Activated CD8-positive, alpha-beta memory T cell treated with anti-CD3 and anti-CD28 coated beads for 24 hours (primary cell): ENCODE measurements at places on chromosomes 5 and 9.

- DNase-seq = no peak
Observed at GRCh38 chr5:33371660-33372059, 69.1 kb upstream of the TARS1 start.

DNA sequence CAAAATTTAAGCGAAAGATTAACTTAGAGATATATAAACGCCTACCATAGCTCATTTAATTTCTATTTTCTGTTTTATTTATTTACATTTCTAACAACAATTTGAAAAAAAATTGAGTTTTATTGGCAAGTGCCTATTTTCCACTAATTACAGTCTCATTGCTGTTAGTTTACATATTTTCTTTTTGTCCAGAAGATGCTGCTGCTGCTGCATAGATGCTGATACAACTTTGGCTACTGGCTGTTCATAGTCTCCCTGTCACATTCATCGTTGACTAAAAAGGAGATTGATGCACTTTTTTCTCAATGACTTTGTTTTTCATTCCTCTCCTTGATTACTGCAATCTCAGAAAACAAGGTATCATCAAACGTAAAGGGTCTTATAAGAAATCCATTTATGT lies 235.4 kb downstream of the CDH9 start:
- DNase-seq = no peak

DNA sequence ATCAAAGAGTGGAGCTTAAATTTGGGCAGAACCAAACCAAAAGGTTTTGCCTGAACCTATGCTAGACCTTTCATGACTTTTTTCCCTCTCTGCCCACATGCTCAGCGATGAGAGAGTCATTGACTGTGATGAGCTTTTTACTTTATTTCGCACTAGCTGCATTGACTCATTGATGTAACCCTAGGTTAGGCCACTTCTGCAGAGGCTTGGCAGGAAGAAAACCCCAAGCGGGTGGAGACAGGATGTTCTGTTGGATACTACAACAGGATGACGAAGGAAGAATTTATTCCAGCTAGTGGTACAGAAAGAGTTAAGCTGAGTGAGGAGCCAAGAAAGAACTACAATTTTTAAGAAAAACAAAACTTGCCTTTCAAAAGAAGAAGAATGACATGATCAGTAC lies 18.4 kb downstream of the AGXT2 start:
- DNase-seq = no peak

GRCh38 chr5:151775025-151775606 lies 3.4 kb downstream of the G3BP1 start:
- no peak for DNase-seq

- DNase-seq = peak; percentile 59
Observed at GRCh38 chr5:173925449-173926071, 37.4 kb downstream of the CPEB4 start.

GRCh38 chr5:32365623-32366022 lies 52.9 kb upstream of the MTMR12 start:
- DNase-seq = no peak

DNA sequence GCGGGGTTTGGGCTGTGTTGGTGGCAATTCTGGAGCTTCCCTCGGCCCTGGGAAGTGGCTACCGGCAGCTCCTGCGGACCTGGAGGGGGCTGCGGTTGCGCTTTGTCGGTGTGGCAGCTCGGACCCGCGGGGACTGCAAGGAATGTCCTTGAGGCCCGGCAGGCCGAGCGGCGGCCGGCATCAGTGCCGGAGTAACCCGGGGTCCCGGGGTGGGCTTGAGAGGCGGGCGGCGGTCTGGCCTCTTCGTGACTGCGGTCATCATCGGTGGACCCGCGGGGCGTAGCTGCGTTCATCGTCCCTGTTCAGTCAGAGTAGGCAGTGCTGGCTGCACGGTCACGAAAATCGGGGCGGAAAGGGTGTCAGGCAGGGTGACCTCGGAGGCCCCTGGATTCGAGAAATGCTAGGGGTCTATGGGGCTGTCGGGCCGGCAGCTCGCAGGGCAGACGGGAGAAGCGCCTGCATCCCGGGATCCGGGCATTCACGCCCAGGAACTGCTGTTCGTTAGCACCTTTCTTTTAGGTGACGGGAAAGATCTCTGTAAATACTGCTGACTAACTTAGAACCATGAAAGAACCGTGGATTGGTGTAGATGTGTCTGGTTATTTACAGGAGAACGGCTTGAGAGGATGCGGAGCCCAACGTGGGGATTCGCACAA lies 474 bp downstream of the HMGCR start:
- DNase-seq = no peak

GRCh38 chr9:115004545-115004944 lies 74.2 kb upstream of the TNFSF8 start:
- no peak for DNase-seq

GRCh38 chr5:93578813-93579691 lies 2.0 kb downstream of the NR2F1-AS1 start:
- no peak for DNase-seq

GRCh38 chr9:136533775-136534157 lies 12.1 kb downstream of the NOTCH1 start:
- peak; percentile 88 for DNase-seq

DNA sequence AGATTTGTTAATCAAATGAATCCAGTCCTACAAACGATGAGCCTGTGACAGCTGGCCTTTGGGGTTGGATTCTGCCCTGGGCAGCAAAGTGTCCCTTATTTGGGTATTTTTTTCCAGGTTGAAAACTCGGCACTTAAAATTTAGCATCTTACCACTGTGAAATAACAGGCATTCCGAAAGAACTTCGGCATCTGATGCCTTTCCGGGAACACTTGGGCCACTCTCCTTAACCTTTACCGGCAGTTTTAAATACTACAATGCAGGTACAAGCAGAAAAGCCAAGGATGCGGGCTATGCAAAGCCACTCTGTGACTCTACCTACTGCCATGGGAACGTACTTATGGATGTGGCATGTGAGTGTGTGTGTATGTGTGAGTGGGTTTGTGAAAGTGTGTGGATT lies 1.0 kb upstream of the RASGRF2 start:
- no peak for DNase-seq

GRCh38 chr5:173339286-173339685 lies 11.1 kb upstream of the STC2 start:
- DNase-seq = no peak

DNA sequence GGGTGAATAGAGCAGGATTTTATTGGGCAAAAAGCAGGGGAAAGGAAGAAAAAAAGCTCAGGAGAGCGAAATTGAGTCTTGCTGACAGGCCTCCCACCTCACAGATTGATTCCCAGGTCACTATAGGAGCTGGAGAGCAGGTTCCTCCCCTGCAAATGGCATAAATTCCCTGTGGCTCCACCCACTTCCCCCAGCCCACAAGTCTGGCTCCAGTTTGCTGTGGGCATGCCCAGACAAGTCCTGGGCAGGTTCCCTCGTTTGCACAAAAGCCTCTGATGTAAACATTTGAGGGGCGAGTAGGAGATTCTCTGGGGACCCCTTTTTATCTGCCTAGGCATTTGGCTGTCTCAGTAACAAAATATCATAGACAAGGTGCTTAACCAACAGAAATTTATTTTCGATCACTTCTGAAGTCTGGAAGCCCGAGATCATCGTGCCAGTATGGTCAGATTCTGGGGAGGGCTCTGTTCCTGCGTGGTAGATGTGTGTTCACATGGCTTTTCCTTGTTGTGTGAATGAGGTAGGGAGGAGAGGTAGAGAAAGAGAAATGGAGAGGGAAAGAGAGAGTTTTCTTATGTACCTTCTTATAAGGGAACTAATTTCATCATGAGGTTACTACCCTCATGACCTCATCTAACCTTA lies 614.5 kb downstream of the MAT2B start:
- DNase-seq = no peak

- no peak for DNase-seq
Observed at GRCh38 chr5:63029891-63030290, 451.3 kb downstream of the LRRC70 start.

- no peak for DNase-seq
Observed at GRCh38 chr5:179913461-179913860, 5.8 kb upstream of the TBC1D9B start.

DNA sequence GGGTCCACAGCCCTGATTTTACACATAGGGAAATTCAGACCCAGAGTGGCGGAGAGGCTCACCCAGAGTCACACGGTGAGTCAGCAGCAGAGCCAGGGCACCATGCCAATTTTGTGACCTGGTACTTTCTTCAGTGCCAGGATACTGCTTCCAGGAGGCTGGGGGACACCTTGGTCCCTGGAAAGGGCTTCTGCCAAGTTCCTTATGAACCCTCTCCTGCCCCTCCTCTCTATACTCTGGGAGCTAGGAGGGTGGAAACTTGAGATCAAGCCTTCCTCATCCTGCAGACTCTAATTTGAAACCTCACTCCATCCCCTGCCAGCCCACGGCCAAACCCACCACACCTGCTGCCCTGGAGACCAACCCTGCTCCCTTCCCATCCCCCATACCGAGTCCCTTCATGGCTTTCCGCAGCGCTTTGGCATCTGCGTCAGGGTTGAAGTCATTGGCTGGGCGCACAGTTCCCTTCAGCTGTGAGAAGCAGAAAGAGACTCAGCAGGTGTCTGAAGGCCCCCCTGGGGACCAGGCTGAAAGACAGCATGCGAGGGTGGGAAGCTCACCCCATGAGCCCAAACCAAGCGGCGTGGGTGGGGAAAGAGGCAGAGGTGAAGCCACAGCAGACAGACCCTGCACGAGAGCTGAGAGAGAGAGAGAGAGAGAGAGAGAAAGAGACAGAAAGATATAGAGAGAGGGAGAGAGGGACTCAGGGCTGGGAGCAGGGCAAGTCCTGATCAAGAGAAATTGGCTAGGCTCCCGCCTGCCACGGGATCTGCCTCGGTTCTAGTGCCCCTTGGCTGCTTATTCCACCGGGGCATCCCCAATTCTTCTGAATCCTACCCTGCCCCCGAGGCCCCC lies 33.5 kb downstream of the ANXA6 start:
- peak; percentile 86 for DNase-seq

- DNase-seq = no peak
Observed at GRCh38 chr9:112542593-112543292, 56.1 kb downstream of the KIAA1958 start.

DNA sequence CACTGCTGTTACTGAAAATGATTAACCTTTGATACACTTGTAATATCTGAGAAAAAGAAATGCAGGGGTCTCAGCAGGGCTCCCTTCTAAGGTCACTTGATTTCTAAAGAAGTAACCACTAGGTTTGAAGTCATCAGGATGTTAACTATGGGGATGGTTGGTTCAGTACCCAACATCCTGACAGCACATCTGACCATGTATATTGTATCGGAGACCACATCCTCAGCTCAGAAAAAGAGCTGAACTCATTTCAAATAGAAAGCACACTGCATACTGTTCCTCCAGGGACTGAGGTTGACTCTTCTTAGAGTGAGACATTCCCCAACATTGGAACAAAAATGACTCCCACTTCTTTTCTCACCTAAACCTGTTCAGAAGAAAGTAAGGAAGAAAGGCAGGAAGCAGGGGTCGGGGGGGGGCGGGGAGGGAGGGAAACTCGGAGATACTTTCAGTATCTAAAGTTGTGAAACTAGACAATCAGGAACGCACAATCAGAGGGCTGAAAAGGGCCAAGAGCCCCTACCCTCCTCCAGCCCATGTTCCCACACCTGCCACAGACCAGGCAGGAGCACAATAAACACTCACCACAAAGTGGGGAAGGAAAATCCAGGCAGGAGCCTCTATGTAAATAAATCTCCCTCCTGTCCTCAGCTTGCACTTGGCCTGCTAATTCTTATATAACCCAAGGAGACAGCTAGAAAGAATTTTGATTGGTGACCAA lies 730 bp upstream of the GZMA start:
- DNase-seq = no peak

- DNase-seq = no peak
Observed at GRCh38 chr5:50694027-50694590, 27.7 kb downstream of the PARP8 start.
